ENCODE measurements at places on chromosomes 7 and 10.

DNA sequence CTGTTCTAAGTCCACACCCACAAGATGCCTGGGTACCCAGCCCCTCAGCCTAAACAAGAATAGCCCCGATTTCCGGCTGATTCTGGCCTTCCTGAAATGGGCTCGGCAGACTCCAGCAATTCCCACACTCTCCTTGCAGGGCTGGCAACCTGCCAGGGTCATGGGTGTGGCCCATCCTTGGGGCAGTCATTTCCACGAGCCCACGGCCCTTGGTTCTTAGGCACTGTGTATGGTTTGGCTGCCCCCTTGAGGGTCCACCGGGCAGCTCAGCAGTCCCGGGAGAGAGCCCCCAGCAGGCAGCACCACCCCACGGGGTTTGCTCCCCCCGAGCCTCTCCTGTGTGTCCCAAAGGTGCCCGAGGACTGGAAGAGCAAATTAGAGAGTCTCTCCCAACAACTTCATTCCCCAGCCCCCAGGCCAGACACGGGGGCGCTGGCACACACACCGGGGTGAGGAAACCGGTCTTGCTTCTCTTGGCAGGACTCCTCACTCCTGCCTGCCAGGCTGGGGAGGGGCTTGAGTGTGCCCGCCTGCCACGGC is 142.2 kb downstream of the EMX2 start:
- no peak for DNase-seq

- DNase-seq: no peak
These were observed 43.9 kb upstream of the EEPD1 start for GRCh38 chr7:36109013-36109627.

- DNase-seq: no peak
These were observed 628 bp downstream of the TAF6 start for GRCh38 chr7:100118388-100119071.

GRCh38 chr7:99033765-99034164 is 110.1 kb downstream of the SMURF1 start:
- no peak for DNase-seq

- no peak for DNase-seq
These were observed 90.4 kb downstream of the SVOPL start for GRCh38 chr7:138610671-138611170.

- DNase-seq: no peak
These were observed 51.9 kb downstream of the EPC1 start for GRCh38 chr10:32295027-32295426.

DNA sequence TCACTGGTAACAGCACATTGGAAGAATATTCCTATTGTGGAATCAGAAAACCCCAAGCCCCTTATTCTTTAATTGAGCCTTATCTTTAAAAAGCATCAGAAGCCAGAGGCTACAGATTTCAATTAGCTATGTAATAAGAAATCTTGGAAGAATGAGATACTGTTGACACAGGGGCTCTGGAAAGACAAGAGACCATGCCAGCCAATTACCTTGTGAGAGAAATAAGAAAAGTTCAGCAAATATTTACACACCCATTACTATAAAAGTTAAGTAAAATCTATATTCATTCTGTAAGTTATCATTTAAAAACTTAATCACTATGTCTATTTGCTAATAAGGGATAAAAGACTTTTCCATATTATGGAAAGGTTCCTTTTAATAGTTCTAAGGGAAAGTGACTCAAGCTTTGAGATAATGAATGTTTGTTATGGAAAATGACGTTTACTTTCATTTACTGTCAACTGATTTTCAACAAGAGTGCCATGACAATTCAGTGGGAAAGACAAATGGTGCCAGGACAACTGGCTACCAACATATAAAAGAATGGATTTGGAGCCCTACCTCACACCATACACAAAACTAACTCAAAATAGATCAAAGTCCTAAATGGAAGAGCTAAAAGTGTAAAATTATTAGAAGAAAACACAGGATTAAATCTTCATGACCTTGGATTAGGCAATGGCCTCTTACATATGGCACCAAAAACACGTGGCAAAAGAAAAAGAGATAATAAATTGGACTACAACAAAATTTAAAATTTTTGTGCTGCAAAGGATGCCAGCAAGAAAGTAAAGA is 28.3 kb downstream of the ZFAND2A start:
- no peak for DNase-seq

GRCh38 chr7:80827239-80827633 is 91.6 kb downstream of the SEMA3C start:
- no peak for DNase-seq

- DNase-seq: no peak
These were observed 96.5 kb upstream of the NAMPT start for GRCh38 chr7:106381252-106381651.

- no peak for DNase-seq
These were observed 232.9 kb upstream of the PTN start for GRCh38 chr7:137576481-137576880.
